NCI-H1694 (cell line): ENCODE measurements at places on chromosomes 13 and 19.

- DNase-seq = no peak
Observed at GRCh38 chr19:8487137-8487851, 15.1 kb downstream of the PRAM1 start.

GRCh38 chr13:50969691-50970090 is 60.1 kb downstream of the RNASEH2B start:
- peak; percentile 47 for DNase-seq

- no peak for DNase-seq
Observed at GRCh38 chr13:28349371-28349770, 145.6 kb downstream of the FLT1 start.

DNA sequence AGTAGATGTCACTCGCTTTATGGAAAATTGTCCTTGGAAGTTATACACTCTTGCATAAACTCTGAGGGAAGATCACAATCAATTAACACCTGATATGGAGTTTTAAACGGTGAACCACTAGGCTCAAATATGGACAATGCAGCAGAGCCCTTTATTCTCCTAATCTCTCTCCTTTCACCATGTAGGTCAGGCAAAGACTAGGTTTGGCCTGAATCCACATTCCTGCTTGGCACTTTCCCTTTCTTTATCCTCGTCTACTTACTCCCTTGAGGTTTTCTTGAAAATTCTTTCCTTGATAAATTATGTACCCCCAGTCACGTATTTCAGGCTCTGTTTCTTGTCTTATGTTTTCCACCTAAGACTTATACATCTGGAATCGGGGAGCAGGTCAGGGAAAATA is 751.7 kb downstream of the DACH1 start:
- no peak for DNase-seq

DNA sequence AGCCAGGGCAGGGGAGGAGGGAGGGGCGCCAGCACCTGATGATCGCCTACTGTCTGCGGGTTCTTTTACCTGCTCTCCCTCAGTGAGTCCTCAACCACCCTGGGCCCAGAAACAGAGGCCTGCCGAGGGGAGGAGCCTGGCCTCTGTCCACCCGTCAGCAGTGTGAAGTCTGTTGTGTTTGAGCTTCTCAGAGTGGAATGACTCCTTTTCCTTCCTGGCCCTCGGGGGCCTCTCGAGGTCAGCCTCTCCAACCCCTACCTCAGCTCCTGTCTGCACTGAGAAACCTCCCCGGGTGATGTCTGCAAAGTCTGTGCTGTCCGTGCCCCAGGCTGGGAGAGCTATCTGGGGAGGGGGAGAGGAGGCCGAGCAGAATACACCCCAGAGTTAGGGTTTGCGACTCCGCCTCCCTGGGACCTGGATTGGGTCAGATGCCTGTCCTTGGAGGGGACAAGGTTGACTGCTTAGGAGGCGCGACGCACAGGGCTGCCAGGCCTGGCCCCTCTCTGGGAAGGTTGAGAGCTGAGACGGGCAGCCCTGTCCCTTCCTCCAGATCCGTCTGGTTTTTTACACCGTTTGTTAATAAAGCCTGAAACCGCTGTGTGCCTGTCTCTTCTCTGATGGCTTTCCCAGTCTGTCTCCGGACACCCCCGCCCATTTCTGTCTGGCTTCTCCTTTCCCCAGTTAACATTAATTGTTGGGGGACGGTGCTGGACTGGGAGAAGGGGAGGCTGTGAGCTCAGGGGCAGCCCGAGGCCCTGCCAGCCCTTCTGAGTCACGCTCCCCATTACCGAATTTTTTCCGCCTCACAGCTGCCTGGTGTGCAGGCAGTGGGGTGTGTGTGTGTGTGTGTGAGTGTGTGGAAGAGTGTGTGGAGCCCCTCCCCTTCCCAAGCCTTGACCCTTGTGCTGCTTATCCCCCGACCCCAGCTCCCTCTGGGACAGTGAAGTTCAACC is 989 bp upstream of the SSC5D start:
- no peak for DNase-seq

DNA sequence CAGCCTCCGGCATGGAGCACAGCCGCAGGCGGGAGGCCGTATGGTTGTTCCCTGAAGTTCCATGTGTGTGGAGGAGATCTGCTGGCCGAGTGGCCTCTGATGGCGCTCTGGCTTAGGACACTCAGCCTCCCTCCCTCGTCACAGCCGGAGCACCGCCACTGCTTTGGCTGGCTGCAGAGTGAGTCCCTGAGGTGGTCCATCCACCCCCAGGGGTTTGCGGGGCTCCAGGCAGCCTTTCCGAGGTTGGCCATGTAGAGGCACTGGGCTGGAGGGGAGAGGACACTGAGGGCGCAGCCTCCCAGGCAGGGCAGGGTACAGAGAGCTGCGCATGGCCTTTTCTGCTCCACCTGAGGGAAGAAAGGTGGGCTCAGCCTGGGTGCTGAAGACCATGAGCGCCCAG is 19.8 kb upstream of the NPAS1 start:
- no peak for DNase-seq

- DNase-seq = no peak
Observed at GRCh38 chr13:24012648-24013047, 115.3 kb upstream of the C1QTNF9B start.

DNA sequence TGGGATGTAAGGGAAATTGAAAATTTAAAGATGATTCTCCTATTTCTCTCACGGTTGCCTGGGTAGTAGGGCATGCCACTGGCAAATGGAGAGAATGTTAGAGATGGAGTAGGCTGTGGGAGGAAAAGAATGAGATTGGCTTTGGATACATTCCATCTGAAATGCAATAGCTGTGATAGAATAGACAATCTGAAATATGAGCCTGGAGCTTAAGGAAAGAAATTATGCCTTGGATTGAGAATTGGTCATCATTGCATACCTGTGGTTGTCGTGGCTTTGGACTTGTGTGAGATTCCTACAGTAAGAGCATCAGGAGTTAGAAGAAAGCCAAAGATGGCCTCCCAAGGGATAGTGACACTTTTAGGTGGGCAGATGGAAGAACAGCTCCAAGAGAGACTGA is 305.1 kb upstream of the SLC10A2 start:
- DNase-seq = no peak

GRCh38 chr13:44063881-44064280 is 184.2 kb downstream of the LACC1 start:
- no peak for DNase-seq

DNA sequence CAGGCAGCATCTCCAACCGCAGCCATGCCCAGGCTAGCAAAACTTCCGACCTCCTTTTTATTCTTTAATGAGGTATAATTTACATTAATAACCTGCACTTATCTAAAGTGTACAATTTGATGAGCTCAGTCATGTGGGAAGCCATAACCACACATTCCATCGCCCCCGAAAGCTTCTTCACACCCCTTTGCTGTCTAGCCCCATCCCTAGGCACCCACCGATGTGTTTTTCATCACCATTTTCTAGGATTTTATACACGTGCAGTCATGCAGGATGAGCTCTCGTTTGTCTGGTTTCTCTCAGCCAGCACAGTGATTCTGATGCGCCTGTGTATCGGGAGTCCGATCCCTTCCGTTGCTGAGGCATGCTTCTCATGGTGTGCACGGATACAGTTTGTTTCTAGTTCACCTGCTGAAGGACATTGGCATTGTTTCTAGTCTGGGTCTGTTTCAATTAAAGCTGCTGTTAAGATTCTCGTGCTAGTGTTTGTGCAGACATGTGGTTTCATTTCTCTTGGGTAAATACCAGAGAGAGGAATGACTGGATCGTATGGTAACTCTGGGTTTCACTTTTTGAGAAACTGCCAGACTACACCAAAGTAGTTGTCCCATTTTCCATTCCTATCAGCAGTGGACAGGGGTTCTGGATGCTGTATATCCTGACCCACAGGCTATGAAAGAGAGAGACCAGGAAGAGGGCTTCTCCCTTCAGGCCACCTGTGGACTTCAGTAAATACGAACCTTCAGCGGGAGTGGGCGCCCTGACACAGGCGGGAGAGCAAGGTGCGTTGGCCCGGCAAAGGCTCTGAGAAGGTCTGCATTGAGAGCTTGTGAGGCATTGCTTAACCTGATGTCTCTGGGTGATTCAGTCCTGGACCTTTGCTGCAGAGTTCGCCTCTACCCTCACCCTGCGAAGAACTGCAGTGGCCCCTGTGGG is 4.9 kb downstream of the AP1M1 start:
- DNase-seq = no peak

- DNase-seq = no peak
Observed at GRCh38 chr19:42074513-42075363, 1.2 kb upstream of the ZNF574 start.

GRCh38 chr13:109572389-109572788 is 214.0 kb downstream of the IRS2 start:
- no peak for DNase-seq

GRCh38 chr13:74651121-74651520 is 516.9 kb upstream of the KLF12 start:
- DNase-seq = no peak

GRCh38 chr13:71218960-71219359 is 648.0 kb downstream of the DACH1 start:
- no peak for DNase-seq

GRCh38 chr13:89465366-89465765 is 1794.2 kb downstream of the SLITRK5 start:
- no peak for DNase-seq

GRCh38 chr19:58516246-58516836 is 3.3 kb downstream of the ZBTB45 start:
- DNase-seq = no peak

GRCh38 chr19:18205200-18205892 is 1.5 kb upstream of the RAB3A start:
- peak; percentile 63 for DNase-seq

DNA sequence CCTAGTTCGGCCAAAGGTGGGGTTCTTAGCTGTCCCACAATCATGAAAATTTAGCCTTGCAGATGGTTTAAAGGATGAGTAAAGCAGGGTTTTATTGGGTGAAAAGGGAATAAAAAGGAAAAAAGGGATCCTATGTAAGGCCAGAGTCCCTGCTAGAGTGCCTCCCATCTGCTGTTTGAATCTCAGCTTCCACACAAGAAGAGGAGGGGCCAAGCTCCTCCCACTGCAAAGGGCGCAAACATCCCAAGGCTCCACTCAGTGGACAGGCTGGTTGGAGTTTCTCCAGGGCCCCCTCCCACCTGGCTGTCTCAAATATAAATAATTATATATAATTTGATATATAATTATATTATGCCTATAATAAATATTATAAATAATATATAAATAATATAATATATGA is 1272.1 kb upstream of the PCDH20 start:
- no peak for DNase-seq

DNA sequence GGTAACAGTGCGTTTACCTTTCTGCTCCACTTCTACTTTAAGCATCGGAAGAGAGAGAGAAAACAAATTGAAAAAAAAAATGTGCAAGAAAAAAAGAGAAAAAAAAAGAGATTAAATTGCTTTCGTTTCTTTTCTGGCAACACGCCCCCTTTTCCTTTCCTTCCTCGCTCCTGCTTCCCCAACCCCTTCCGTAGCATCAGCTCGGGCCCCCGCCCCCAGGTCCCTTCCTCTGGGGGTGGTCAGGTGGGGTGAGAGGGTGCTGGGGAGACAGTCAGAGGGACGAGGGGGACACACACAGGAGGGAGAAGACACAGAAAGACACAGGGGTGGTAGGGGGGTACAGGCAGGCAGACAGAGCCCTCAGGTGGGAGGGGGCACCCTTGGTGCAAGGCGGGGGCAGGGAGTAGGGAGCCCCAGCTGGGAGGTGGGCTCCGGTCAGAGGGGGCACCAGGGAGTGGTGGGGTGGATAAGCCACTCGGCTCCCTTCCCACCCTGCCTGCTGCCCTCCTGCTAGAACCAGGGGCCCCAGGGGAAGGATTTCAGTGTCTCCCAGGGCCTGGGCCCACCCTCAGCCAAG is 30.7 kb upstream of the ASF1B start:
- no peak for DNase-seq

DNA sequence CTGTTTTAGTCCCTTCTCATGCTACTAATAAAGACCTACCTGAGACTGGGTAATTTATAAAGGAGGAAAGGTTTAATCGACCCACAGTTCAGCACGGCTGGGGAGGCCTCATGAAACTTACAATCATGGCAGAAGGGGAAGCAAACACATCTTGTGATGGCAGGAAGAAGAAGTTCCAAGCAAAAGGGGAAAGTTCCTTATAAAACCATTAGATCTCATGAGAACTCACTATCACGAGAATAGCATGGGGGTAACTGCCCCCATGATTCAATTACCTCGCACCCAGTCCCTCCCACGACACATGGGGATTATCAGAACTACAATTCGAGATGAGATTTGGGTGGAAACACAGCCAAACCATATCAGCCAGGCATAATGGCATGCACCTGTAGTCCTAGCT is 13.0 kb upstream of the STRN4 start:
- no peak for DNase-seq
